ENCODE measurements at places on chromosomes 11 and 22.

DNA sequence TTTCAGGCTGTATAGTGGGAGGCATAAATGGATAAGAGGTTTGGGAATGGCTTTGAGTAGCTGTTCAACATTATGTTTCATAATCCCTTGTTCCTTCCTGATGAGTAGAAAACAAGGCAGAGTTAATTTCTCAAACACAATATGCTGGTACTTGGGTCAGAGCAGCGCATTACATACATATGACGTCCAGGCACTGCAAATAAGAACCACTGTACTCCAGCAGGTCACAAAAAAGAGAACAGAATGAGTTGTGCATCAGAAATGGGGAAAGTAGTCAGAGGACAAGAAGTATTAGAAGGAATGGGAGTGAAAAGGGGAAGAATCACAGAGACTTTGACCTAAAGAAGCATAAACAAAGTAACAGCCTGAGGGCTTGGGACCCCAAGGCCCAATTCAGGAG lies 44.0 kb upstream of the RDX start:
- no peak for DNase-seq

DNA sequence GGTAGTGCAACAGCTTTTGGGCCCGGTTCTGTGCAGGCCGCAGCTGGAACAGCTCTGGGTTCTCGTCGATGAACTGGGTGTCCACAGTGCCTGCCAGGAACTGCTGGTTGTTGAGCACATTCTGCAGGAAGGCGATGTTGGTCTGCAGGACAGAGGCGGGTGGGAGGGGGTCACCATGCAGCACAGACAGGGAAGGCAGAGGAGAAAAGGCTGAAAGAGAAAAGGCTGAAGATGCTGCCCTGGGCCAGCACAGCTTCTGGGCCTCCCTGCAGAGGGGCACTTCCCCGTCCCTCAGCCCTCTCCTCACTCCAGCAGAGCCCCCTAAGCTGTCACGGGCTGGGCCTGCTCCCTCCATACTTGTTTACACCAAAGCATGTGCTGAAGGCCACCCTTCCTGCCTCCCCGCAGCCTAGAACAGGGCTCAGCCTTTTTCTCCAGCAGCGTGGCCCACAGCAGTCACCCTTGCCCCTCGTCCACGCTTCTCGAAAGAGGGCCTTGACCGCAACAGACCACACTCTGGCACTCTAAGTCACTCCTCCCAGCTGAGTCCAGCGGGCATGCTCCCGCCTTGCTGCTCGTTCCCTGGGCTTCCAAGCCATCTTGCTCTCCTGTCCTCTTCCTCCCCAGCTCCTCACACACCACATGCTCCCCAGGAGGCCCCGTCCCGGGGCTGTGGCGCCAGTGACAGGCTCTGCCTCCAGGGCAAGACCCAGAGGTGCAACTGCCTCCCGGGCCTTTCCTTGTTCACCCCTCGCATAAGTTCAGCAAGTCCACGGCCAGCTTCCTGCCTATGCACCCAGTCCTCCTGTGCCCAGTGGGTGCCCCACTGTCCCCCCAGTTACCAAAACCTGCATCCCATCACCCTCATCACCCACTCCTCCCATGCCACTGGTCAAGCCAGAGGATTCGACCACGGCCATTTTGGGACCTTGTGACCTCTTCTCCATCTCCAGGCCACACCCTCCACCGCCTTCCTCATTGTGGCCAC lies 3.3 kb upstream of the LRFN4 start:
- no peak for DNase-seq

DNA sequence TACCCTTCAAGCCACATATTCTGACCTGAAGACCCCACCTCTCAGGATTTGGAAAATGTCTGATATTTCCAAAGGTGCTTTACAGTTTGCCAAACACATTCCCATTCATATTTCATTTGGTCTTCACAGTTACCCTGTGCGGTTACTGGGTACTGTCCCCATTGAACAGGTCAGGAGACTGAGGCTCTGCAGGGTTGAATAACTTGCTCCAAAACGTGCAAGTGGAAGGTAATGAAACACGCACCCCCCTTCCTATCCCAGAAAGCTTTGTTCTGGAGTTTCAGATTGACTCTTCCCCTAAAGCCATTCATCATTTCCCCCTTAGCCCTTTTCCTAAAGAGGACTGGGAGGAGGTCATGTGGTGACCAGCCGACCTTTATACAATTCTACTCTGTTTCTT lies 18.8 kb downstream of the MICAL2 start:
- DNase-seq, result no peak

GRCh38 chr22:42692239-42693054 lies 28.2 kb downstream of the A4GALT start:
- no peak for DNase-seq

GRCh38 chr22:49453771-49454170 lies 373.9 kb downstream of the BRD1 start:
- no peak for DNase-seq

- DNase-seq, result no peak
Measured at GRCh38 chr11:76897233-76897632, 36.5 kb downstream of the ACER3 start.

All from hippocampal formation (tissue), 2 donors.